Right lobe of liver (tissue), 6 donors: ENCODE measurements at places on chromosomes 3 and 15. TPM values are rescaled to one million over a fixed set of nuclear protein-coding genes. Genes with fewer than 3 reads are reported as not detected.

DNA sequence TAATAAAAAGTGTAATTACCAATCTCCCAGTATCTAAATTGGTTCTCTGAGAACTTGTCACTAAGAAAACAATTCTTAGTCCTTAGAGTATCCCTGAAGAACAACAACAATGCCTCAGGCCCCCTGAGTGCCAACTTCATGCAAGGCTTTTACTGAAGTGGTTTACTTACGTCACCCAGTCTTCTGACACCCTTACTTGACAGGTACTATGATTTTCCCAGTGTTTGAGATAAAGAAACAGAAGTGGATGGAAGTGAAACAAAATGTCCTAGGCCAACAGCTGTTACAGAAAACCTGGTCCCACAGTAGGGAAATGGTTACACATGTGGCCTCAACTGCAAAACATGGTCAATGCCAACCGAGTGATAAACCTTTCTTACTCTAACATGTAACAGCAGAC lies 331.1 kb downstream of the FOXP1 start:
- no peaks in the 10 kb centered on the region for H3K4me1 ChIP-seq
- H3K27me3 ChIP-seq, result no peaks in the 10 kb centered on the region
- no peaks in the 10 kb centered on the region for H3K36me3 ChIP-seq
- H3K27ac ChIP-seq, result no peak overlapping the region

DNA sequence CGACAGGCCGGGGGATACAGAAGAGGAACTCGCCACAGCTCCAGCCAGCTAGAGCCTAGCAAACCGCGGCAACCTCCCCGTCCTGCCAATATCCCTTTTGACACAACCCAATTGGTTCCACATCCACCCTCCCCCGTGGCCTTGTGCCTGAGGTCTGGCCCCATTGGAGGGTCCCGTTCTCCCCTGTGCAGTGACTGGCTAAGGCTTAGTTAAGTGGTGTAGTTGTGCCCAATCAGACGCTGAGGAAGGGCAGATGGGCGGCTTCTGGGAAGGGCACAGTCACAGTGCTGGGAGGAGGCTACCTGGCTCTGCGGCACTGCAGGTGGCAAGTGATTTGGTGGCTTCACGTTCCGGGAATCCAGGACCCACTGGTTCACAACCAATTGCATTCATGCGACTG lies 78.6 kb downstream of the SNRK start:
- H3K4me3 ChIP-seq, result no peak overlapping the region
- no peaks in the 10 kb centered on the region for H3K27me3 ChIP-seq
- H3K4me1 ChIP-seq, result no peaks in the 10 kb centered on the region

GRCh38 chr3:168782193-168782592 lies 686.5 kb upstream of the GOLIM4 start:
- H3K36me3 ChIP-seq, result no peaks in the 10 kb centered on the region
- no peaks in the 10 kb centered on the region for H3K27me3 ChIP-seq
- no peak for DNase-seq

DNA sequence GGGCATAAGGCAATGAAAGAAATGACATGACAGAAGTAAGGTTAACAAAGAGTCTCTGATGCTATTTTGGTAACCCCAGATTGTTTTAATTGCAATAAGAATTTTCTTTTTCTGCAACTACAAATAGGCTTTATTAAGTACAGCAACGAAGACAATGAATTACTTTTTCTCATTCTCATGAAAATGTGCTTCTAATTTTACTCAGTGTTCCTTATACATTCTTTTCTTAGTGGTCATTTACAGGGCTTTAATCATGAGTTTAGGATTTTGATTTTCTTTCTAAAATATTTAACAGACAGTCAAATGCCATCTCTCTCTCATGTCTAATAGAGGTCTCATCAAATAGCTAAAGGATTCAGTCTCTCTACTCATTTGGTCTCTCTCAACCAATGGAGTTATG lies 452.1 kb downstream of the RAP2B start:
- no peaks in the 10 kb centered on the region for H3K27me3 ChIP-seq
- no peak for DNase-seq
- H3K36me3 ChIP-seq, result no peaks in the 10 kb centered on the region

DNA sequence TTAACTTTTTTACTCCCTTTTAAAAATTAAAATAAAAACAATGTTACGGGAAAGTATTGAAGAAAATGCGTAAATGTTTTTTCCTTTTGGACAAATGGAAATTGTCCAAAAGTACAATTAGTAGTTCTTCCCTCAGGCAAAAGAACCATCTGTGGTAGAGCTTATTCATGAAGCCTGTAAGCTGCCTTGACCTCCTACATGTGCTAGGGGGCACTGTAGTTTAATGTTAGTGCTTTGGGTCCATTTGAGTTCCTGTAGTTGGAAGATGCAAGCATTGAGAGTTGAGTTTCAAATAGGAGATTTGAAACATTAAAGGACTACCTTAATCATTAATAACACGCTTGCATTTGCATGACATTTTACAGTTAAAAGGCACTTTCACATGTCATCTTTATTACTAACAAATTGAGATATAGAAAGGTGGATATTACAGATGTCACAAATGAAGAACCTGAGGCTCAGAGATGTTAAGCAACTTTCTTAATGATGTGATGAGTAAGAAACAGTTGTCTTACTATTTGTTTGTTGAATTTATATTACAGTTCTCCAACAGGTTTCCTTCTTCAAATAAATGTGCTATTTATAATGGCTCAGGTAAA lies 1.8 kb upstream of the ZNF385D start:
- no peaks in the 10 kb centered on the region for H3K36me3 ChIP-seq
- no peaks in the 10 kb centered on the region for H3K4me1 ChIP-seq
- no peak overlapping the region for H3K27ac ChIP-seq
- H3K27me3 ChIP-seq, result no peaks in the 10 kb centered on the region

- no peaks in the 10 kb centered on the region for H3K4me1 ChIP-seq
- DNase-seq, result no peak
- H3K27ac ChIP-seq, result no peak overlapping the region
- no peak overlapping the region for H3K4me3 ChIP-seq
- no peaks in the 10 kb centered on the region for H3K36me3 ChIP-seq
These were observed 82.8 kb upstream of the CPNE4 start for GRCh38 chr3:132117642-132118041.

DNA sequence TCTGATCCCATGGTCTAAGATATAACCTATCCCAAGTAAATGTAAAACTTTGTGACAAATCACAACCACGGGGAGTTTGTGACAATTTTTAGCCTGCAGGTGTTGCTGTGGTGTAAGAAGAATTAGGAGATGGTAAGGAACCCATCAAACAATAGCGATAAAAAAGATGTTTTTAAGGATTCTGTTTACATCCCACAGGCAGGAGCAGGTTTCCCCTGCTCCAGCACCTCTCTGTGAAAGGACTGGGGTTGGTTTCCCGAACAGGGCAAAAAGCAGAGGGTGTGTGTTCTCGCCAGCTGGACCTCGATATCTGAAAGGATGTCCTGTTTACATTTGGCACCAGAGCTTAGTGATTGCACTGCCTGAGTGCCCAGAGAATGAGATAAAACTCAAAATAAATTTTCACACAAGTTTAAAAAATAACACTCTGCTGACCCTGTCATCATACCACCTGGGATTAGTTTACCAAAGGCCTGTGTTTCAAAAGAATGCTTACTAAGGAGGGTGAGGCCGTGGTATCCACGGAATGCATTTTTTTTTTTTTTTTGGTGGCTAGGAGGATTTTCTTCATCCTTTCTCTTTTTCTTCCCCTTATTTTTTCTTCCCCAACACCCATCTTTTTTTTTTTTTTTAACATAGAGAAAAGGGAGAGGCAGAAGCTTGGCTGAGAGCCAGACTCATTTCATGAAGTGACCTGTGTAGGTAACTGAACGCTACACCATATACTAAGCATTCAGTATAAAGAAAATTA lies 151.8 kb upstream of the DPH6 start:
- H3K4me1 ChIP-seq, result no peaks in the 10 kb centered on the region
- no peak overlapping the region for H3K27ac ChIP-seq
- peak; percentile 28 for DNase-seq
- no peaks in the 10 kb centered on the region for H3K27me3 ChIP-seq
- no peak overlapping the region for H3K4me3 ChIP-seq
- no peaks in the 10 kb centered on the region for H3K36me3 ChIP-seq

- peak overlapping the region; percentile 75 for H3K4me3 ChIP-seq
- no peaks in the 10 kb centered on the region for H3K27me3 ChIP-seq
- H3K36me3 ChIP-seq, result no peaks in the 10 kb centered on the region
These were observed 853 bp downstream of the TCAIM start for GRCh38 chr3:44339181-44340057.

- peak; percentile 82 for DNase-seq
- no peak overlapping the region for H3K27ac ChIP-seq
- no peaks in the 10 kb centered on the region for H3K27me3 ChIP-seq
- H3K36me3 ChIP-seq, result no peaks in the 10 kb centered on the region
These were observed 65.6 kb downstream of the WDR72 start for GRCh38 chr15:53693729-53694475.

DNA sequence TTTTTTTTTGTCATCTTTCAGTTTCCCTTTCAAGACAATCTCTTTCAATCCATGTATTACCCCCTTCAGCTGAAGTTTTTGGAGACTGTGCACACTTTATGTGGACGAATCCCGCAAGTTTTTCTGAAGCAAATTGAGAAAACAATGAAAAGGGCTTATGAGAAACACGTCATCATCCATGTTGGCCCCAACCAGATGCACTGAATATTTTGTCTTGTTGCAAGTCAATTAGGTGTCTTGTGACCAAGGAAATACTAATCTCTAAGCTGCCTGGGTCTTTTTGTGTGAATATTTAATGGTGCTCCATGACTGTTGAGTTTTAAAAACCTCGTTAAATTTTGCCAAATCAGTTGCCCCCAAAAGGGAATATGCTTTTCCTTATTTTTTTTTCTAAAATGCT lies 21.7 kb upstream of the PPP4R2 start:
- H3K4me3 ChIP-seq, result no peak overlapping the region
- no peak overlapping the region for H3K27ac ChIP-seq
- no peaks in the 10 kb centered on the region for H3K36me3 ChIP-seq
- H3K4me1 ChIP-seq, result no peaks in the 10 kb centered on the region
- no peak for DNase-seq

DNA sequence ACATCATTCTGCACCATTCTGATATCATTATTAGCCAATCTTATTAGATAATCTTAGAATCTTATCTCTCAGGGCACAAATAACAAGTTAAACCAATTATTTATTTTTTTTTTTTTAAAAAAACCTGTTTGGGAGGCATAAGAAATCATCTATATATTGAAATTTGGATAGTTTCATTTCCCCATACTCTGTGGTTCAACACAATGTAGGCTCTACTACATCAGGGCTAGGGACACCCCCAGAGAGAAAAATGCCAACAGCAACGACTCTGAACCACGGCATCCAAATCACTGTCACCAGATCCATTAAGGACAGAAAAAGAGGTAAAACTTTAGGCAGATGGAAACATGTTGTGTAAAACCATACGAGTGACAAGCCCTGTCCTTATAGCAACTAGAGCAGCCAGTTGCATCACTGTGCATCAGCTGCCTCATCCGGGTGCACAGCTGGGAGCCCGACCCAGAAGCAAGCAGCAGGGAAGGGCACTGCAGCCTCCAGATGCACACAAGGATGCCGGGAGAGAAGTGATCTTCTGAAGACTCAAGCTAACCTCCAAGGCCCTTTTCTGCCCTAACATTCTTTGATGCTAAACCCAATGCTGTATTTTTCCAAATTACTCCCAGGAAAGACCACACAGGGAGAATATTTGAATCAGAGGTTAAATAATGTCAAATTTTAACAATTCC lies 381.1 kb downstream of the CTNNB1 start:
- no peak overlapping the region for H3K4me3 ChIP-seq
- DNase-seq, result no peak
- H3K27me3 ChIP-seq, result no peaks in the 10 kb centered on the region
- H3K4me1 ChIP-seq, result no peaks in the 10 kb centered on the region
- H3K27ac ChIP-seq, result no peak overlapping the region
- H3K36me3 ChIP-seq, result no peaks in the 10 kb centered on the region

DNA sequence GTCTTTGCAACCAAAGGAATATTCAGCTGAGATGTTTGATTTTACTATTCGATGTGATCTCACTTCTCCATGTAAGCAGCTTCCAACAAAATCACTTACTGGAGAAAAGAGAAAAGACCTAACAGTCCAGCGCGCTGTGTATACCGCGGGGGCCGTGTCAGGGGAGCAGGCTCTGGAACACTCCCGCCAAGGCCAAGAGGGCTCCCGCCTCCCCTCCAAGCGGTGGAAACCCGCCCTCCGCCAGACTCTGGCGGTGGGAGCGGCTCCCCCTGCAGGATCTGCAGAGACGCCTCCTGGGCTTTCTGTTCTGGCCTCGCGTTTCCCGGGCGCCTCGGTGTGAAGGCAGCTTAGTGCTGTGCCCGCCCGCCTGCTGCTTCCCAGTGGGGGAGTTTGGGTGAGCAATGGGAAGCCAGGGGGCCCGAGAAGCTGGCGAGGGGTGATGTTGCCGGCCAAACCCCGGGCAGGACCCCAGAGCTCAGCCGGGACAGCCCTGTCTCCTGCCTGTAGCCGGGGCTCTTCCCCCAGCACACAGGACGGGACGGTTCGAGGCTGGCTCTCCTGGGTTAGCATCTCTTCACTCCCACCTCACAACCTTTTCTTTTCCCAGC lies 36.3 kb downstream of the CHST14 start:
- no peak overlapping the region for H3K27ac ChIP-seq
- no peaks in the 10 kb centered on the region for H3K4me1 ChIP-seq
- peak; percentile 82 for DNase-seq
- H3K27me3 ChIP-seq, result no peaks in the 10 kb centered on the region
- H3K36me3 ChIP-seq, result no peaks in the 10 kb centered on the region

GRCh38 chr3:39102504-39103323 lies 4.7 kb downstream of the GORASP1 start:
- no peak overlapping the region for H3K4me3 ChIP-seq
- peaks cover 14% of the 10 kb centered on the region for H3K36me3 ChIP-seq
- H3K4me1 ChIP-seq, result peaks cover 18% of the 10 kb centered on the region

Gene RASL12
- total RNA-seq, result 0.07 TPM

Gene RETNLB
- total RNA-seq, result not detected

Gene CHRNA7
- not detected for total RNA-seq
